ENCODE measurements at places on chromosomes 1 and 21.

DNA sequence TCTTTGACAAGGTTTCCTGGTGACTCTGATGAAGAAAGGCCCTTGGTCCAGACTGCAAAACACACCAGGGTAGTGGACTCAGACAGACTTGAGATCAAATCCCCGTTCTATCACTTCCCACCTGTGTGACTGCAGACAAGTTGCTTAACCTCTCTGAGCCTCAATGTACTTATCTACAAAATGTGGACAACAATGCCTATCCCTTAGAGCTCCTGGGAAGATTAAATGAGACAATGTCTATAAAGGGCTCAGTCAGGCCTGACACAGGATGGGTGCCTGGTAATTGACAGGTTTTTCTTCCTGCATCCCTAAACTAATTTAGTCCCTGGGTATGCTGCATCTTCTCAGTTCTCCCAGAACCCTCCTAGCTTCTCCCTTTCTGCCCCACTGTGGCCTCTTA is 37.9 kb upstream of the ZBTB40 start:
- no peak for DNase-seq

GRCh38 chr1:233005703-233006102 is 55.3 kb downstream of the NTPCR start:
- DNase-seq: no peak

DNA sequence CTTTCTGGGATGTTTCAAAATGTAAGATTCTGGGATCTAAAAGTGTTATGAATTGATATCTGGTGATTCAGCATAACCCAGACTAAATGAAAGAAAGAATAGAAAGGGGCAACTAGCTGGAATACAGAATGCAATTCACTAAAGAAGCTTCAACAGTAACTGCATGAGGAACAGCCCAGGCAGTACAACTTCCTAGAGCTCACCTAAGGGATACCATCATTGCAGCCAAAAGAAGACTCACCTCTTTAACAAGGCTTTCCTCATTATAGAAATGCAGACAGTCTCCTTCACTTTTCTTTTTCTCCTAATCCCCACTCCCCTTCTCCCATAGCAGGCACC is 6.3 kb downstream of the RGS5 start:
- no peak for DNase-seq

GRCh38 chr1:230117694-230118093 is 50.7 kb downstream of the GALNT2 start:
- DNase-seq: no peak

DNA sequence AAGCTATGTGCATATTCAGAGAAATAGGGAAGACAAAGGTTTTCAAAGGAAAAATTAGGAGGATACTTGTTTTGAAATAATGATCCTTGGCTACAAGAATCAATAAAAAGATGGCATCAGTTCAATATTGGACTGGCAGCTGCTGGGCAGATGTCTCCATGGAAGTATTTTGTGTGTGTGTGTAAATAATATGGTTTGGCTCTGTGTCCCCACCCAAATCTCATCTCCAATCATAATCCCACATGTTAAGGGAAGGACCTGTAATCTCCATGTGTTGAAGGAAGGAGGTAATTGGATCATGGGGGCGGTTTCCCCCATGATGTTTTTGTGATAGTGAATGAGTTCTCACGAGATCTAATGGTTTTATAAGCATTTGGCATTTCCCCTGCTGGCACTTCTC is 40.4 kb upstream of the LRRC7 start:
- no peak for DNase-seq

DNA sequence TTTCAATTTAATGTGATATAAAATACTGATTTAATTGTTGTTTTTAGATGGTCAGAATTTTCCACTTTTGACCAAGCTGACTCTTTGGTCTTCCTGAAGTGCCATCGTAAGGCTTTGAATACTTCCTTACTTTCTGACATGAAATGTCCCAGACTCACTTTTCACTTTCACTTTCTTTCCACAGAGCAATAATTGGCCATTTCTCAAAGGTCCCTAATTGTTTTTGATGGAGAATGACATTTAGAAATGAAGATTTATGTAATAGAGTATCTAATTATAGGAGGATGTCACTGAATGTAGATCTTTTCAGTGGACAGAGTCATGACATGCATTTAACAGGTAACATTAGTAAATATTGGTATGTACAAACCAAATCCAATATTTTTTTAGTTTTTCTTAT is 1141.6 kb downstream of the KCNT2 start:
- DNase-seq: no peak

- DNase-seq: no peak
Measured at GRCh38 chr1:247352175-247352574, 20.5 kb upstream of the ZNF496 start.

DNA sequence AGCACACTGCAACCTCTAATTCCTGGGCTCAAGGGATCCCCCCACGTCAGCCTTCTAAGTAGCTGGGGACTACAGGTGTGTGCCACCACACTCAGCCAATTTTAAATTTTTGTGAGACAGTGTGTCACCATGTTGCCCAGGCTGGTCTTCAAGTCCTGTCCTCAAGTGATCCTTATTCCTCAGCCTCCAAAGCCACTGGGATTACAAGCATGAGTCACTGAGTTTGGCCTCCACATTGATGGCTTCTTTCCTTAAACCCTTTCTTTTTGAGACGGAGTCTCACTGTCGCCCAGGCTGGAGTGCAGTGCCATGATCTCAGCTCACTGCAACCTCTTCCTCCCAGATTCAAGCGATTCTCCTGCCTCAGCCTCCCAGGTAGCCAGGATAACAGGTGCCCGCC is 7.6 kb downstream of the KPNA6 start:
- no peak for DNase-seq

- DNase-seq: no peak
Measured at GRCh38 chr1:193313354-193314140, 127.1 kb upstream of the B3GALT2 start.

DNA sequence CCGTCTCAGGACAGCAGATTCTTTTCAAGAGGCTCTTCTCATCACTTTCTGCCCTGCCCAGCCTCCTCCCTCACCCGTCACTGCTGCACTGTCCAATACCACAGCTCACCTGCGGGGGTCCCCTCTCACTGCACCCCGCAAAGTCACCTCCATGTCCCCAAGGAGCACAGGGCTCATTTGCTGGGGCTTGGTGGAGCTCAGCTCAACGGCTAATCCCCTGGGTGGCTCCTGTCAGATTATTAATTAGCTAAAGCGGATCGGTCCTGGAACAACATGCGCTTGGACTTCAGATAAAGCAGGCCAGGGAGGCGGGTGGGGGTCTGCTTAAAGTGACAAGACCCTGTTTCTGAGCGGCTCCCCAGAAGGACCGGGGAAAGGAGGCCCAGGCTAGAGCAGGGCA is 43.1 kb downstream of the CASZ1 start:
- DNase-seq: no peak

DNA sequence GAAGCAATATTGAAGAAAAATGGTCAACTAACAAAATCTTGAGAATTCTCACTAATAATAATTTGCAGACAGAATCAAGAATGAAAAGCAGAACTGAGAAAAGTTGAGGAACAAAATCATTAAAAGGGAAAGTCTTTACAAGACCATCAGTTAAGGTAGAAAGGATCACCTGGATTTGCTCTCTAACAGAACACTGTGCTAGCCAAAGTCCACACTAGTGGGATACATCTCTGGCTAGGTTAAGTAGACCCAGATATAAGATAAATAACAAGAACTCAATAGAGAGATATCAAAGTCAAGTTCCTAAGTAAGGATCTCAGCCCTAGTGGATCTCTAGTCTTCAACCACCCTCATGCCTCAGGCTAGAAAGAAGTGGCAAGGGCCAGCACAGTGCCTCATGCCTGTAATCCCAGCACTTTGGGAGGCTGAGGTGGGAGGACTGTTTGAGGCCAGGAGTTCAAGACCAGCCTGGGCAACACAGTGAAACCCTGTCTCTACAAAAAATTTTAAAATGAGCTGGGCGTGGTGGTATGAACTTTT is 19.6 kb downstream of the IPP start:
- no peak for DNase-seq

- no peak for DNase-seq
Measured at GRCh38 chr21:19322360-19322759, 918.8 kb upstream of the TMPRSS15 start.

DNA sequence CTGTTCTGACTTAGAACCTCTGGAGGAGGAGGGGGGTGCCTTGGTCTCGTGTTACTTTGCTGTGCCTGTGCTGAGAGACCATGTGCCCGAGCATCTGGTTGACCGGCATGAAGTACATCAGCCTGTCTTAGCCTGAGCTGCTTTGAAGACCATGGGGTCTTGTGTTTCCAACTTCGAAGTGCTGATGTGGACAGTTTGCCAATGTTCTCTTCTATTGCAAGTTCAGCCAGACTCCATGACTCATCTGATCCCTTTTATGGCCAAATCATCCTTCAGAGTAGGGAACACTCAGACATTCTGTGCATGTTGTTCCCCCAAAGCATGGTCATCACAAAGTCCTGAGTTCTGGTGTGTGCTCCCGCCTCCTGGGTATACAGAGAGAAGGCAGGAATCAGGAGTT is 6.0 kb upstream of the PLA2G2C start:
- peak; percentile 39 for DNase-seq

GRCh38 chr1:68230901-68231626 is 1.3 kb downstream of the WLS start:
- no peak for DNase-seq

DNA sequence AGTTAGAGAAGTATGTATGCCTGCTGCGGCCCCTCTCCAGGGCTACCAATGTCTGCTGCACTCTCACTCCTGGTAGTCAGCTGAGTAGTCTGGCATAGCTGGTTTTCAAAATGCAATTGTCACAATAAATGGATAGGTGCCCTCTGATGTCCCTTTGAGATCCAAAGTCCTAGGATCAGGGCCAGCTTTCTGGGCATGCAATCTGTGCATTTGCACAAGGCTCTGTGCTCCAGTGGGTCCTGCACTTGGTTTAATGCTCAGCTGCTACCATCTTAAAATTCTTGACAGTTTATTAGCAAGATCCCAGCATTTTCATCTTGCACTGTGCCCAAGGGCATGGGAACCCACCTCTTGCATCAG is 233.8 kb downstream of the LTN1 start:
- no peak for DNase-seq

DNA sequence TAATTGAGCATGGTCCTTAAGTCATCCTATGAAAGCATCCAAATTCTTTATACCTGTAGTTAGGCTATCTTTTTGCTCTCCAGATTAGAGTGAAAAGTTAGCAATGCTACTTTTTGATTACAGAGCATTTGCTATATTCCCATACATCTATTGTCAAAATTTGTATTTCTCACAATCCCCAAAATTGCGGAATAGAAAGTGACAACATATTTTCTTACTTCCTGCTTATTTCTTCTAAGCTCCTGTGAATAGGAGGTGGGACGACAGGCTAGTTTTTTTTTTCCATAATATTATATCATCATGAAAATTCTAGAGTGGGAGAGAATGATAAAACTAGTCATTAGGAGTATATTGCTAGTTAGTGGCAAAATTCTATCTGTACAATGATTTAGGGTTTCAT is 264.0 kb upstream of the DPYD start:
- DNase-seq: no peak

- peak; percentile 99 for DNase-seq
Measured at GRCh38 chr21:15192243-15192642, 127.4 kb upstream of the NRIP1 start.

- DNase-seq: peak; percentile 22
Measured at GRCh38 chr1:116763787-116764465, 9.7 kb downstream of the CD2 start.

- no peak for DNase-seq
Measured at GRCh38 chr1:203695116-203695515, 68.5 kb downstream of the ATP2B4 start.

- no peak for DNase-seq
Measured at GRCh38 chr1:30762152-30762929, 4.8 kb upstream of the LAPTM5 start.

DNA sequence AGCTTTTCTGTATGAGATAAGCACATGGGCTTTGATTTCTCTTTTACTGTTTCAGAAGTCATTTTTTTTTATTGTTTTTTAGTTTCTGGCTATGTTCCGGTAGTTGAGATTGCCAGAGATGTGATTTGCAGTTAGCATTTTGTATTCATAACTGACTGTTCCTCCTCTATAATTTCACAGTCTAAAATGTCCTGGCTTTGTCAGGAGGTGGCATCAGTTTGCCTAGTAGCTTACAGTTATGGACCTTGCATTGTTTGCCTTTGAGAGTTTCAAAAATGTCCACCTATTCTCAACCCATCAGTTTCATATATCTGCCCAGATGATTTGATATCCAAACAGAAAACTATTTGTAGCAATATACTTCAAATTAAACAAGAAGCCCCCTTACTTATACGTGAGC is 39.5 kb upstream of the ST6GALNAC3 start:
- DNase-seq: no peak

DNA sequence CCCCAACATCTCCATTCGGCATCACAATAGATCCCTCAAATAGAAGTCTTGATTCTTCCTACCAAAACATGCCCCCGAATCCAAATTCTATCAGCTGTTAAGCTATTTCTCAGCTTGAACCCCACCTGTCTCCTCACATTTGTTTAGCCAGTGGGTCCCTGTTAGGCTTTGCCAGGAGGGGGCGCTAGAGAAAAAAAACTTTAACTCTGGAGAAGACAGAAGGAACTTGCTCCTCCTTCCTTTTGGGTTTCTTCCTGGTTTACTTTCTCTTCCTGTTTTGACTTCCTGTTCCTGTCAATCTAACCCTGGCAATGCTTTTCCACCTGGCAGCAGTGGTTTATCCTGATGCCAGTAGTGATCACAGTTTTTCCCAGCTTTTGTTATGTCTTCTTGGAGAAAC is 95.6 kb upstream of the KCNK1 start:
- peak; percentile 32 for DNase-seq

DNA sequence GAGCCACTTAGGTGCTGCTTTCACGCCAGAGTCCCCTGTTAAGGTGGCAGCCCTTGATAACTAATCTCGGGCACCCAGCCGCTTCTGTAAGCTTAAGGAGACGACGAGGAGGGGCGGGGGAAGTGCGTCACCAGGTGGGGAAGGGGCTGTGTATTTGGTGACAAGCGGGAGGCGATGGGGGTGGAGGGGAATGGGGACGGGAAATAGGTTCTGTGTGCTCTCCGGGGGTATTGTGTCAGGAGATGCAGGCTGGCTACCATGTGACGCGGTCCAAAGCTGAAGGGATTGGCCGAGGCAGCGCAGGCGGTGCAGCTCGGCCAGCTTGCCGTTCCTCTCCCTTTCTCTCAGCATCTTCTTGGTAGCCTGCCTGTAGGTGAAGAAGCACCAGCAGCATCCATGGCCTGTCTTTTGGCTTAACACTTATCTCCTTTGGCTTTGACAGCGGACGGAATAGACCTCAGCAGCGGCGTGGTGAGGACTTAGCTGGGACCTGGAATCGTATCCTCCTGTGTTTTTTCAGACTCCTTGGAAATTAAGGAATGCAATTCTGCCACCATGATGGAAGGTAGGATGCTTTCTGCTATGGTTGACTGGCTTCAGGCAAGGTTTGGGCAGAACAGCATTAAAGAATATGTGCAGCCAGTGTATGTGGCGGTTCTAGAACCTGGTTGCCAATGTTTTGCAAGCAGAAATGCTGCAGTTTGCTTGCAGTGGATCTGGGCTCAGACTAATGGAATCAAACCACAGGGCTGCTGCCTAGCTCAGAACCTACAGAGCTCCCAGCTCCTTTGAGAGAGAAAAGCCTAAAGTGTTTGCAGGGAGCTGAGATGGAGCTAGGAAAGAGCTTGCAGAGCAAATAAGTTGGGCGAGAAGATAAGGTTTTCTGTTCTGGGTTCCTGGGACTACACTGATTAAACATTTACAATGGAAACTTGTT is at the start of gene SGIP1:
TSS of gene SGIP1 (plus strand) at position 350 of the 937 bp plus-strand sequence. CDS start at position 556, 206 bp downstream.
- DNase-seq: peak; percentile 23
